ENCODE measurements at places on chromosomes 6 and 20. TPM values are rescaled to one million over a fixed set of nuclear protein-coding genes. Genes with fewer than 3 reads are reported as not detected.
A peak's percentile ranks its signal among the peaks of the same experiment; 100 is the strongest.

DNA sequence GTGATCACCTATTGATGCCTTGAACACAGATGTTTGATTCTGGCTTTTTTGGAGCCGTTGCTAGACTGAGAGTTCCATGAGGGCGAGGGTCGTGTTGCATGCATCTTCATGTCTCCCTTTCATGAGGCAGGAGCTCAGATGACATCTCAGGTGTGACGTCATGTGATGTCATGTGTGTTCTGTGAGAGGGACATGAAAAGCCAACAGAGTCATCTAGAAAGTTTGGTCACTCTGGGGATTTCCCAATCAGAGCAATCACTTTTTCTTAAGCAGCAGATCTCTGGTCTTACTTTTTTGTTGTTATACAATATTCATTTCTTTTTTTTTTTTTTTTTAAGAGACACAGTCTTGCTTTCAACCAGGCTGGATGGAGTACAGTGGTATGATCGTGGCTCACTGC, 411.8 kb downstream of the PREX1 start:
- H3K4me3 ChIP-seq, result no peak overlapping the region
- no peaks in the 10 kb centered on the region for H3K27me3 ChIP-seq
- no peak for DNase-seq
- H3K4me1 ChIP-seq, result no peaks in the 10 kb centered on the region
- no peaks in the 10 kb centered on the region for H3K36me3 ChIP-seq

DNA sequence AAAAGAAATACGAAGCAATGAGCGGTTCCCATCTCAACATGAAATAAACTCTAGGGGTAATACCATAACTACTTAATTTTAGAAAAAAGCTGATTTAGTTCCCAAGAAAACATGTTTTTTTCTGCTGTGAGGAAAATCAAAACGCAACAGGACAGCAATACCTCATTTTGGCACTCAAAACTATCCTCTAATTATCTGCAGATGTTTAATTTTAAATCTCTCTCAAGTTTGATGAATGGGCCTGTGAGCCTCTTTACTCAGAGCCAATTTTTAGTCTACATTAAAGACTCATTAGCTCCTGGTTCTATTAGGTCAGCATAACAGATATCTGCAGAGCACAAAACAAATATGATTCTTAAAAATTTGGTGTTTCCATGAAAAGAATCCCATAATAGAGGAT, 28.1 kb downstream of the RNF24 start:
- no peak overlapping the region for H3K27ac ChIP-seq
- H3K36me3 ChIP-seq, result no peaks in the 10 kb centered on the region
- H3K4me1 ChIP-seq, result no peaks in the 10 kb centered on the region
- DNase-seq, result no peak
- no peak overlapping the region for H3K4me3 ChIP-seq

- no peaks in the 10 kb centered on the region for H3K36me3 ChIP-seq
- peak overlapping the region; percentile 4 for H3K27ac ChIP-seq
- no peak for DNase-seq
Measured at GRCh38 chr20:37315021-37315451, 25.6 kb downstream of the MANBAL start.

Gene BTN1A1
- polyA plus RNA-seq, result not detected

Gene ZNF322
- polyA plus RNA-seq, result 3.3 TPM

All from liver (tissue), 10 donors.